ENCODE measurements at places on chromosomes 7 and 10. TPM values are rescaled to one million over a fixed set of nuclear protein-coding genes. Genes with fewer than 3 reads are reported as not detected.

The CFTR gene
- not detected for total RNA-seq

The ADARB2 gene
- not detected for total RNA-seq

The TBX20 gene
- total RNA-seq: 4.3 TPM

The PPP1R17 gene
- total RNA-seq: not detected

The GRID2IP gene
- not detected for total RNA-seq

All from smooth muscle cell of the pulmonary artery (primary cell).